BJ (cell line): ENCODE measurements at places on chromosomes 12 and 14. TPM values are rescaled to one million over a fixed set of nuclear protein-coding genes. Genes with fewer than 3 reads are reported as not detected.

The EEF1AKMT3 gene
- 9.1 and 9.2 TPM in 2 replicates for polyA plus RNA-seq

The GRIN2B gene
- not detected in 2 replicates for polyA plus RNA-seq

The PRPF39 gene
- 26.4 and 37.8 TPM in 2 replicates for polyA plus RNA-seq

The ZNF268 gene
- polyA plus RNA-seq: 9.9 and 16.2 TPM in 2 replicates

The CLSTN3 gene
- polyA plus RNA-seq: 14.3 and 19.2 TPM in 2 replicates

The PRDM4 gene
- polyA plus RNA-seq: 21.6 and 22.7 TPM in 2 replicates

The FIGNL2 gene
- 0.01 TPM in 1 of 2 replicates, not detected in the other for polyA plus RNA-seq

The TAS2R30 gene
- 0.04 and 0.15 TPM in 2 replicates for polyA plus RNA-seq

The NEUROD4 gene
- polyA plus RNA-seq: not detected in 2 replicates

The TPH2 gene
- not detected in 2 replicates for polyA plus RNA-seq

The PPM1H gene
- 2.3 and 3.6 TPM in 2 replicates for polyA plus RNA-seq

The CTSG gene
- not detected in 2 replicates for polyA plus RNA-seq

The DAO gene
- polyA plus RNA-seq: not detected in 2 replicates

The SNRNP35 gene
- 7.5 and 8.1 TPM in 2 replicates for polyA plus RNA-seq

The GPR65 gene
- 0.05 and 0.09 TPM in 2 replicates for polyA plus RNA-seq

The TAS2R20 gene
- polyA plus RNA-seq: 0.29 and 0.64 TPM in 2 replicates

The CD69 gene
- not detected in 2 replicates for polyA plus RNA-seq

The TMEM119 gene
- polyA plus RNA-seq: 57.2 and 80.6 TPM in 2 replicates

The CLEC1A gene
- 0.80 TPM in 2 replicates for polyA plus RNA-seq

The TMTC3 gene
- polyA plus RNA-seq: 10.5 and 26.6 TPM in 2 replicates

The INTS13 gene
- polyA plus RNA-seq: 11.4 and 25.9 TPM in 2 replicates

The POTEM gene
- polyA plus RNA-seq: not detected in 2 replicates
